Stimulated activated CD4-positive, alpha-beta T cell treated with anti-CD3 and anti-CD28 coated beads, Interleukin-4, amount 100 ng/mL, for 4 hours (primary cell): ENCODE measurements at places on chromosomes 16 and 17.
A peak's percentile ranks its signal among the peaks of the same experiment; 100 is the strongest.

DNA sequence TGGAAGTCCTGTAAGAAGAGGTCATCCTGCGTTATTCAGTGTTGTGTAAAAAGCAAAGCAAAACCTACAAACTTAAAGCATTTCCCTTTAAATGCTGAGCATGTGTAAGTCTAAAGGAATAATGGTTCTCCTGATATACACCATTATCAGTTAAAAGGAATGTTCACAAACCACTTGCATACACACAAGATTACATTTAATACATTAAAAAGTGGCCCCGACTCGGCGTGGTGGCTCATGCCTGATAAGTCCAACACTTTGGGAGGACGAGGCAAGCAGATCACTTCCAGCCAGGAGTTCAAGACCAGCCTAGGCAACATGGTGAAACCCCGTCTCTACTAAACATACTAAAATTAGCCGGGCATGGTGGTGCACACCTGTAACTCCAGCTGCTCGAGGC is 30.5 kb downstream of the CPPED1 start:
- no peak for DNase-seq

DNA sequence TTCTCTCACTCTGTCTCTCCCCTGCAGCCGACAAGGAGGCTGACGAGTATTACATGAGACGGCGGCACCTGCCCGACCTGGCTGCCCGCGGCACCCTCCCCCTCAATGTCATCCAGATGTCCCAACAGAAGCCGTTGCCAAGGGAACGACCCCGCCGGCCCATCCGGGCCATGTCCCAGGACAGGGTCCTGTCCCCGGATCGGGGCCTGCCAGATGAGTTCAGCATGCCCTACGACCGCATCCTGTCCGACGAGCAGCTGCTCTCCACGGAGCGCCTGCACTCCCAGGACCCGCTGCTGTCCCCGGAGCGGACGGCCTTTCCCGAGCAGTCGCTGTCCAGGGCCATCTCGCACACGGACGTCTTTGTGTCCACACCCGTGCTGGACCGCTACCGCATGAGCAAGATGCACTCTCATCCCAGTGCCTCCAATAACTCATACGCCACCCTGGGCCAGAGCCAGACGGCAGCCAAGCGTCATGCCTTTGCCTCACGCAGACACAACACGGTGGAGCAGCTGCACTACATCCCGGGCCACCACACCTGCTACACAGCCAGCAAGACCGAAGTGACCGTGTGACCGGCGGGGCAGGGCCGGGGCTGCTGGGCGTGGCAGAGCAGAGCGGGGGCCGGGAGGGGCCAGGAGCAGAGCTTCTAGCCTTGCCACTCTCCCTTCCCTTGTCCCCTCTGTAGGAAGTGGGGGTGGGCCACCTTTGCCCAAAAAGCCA is 40.4 kb upstream of the DNAH9 start:
- DNase-seq = no peak

DNA sequence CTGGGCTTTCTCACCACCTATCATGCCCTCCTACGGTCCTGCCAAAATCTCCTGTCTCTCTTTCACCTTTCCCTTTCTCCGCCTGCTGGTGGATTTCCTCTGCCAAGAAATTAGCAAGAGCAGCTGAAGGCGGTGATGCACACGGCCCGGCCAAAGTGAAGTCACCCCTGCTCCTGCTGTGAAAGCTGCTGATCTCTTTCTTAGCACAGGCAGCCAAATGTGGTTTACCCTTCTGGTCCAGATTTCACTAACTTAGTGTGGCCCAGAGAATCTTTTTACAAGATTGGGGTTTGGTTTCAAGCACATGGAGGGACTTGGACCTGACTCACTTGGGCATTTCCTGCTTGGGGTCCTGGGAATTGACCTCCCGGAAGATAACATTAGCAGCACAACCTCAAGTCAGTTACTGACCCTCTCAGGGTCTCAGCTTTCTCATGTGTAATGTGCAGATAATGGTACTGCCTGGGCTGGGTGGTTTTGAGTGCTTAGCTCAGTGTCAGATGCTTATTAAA is 155.7 kb downstream of the SOCS1 start:
- DNase-seq = no peak

- no peak for DNase-seq
These were observed 56.8 kb downstream of the HIC1 start for GRCh38 chr17:2111691-2112090.

GRCh38 chr17:68489919-68490318 is 22.3 kb upstream of the PRKAR1A start:
- DNase-seq = no peak

GRCh38 chr17:75783069-75783783 is 1.4 kb upstream of the UNK start:
- DNase-seq = no peak

DNA sequence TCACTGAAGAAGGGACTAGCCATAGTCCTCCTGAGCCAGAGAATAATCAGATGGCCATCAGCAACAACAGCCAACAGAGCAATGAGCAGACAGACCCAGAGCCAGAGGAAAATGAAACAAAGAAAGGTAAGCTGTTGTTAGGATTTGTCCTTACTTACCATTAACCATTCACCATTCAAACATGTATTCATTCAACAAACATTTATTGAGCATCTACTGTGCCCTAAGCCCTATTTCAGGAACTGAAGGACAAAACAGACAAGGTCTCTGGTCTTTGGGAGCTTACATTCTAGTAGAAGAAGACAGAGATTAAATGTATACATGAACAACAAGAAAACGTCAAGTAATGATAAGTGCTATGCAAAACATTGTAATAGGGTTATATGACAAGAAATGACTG is 19.3 kb downstream of the OGFOD1 start:
- no peak for DNase-seq

GRCh38 chr17:17462048-17462824 is 14.6 kb upstream of the MED9 start:
- no peak for DNase-seq

DNA sequence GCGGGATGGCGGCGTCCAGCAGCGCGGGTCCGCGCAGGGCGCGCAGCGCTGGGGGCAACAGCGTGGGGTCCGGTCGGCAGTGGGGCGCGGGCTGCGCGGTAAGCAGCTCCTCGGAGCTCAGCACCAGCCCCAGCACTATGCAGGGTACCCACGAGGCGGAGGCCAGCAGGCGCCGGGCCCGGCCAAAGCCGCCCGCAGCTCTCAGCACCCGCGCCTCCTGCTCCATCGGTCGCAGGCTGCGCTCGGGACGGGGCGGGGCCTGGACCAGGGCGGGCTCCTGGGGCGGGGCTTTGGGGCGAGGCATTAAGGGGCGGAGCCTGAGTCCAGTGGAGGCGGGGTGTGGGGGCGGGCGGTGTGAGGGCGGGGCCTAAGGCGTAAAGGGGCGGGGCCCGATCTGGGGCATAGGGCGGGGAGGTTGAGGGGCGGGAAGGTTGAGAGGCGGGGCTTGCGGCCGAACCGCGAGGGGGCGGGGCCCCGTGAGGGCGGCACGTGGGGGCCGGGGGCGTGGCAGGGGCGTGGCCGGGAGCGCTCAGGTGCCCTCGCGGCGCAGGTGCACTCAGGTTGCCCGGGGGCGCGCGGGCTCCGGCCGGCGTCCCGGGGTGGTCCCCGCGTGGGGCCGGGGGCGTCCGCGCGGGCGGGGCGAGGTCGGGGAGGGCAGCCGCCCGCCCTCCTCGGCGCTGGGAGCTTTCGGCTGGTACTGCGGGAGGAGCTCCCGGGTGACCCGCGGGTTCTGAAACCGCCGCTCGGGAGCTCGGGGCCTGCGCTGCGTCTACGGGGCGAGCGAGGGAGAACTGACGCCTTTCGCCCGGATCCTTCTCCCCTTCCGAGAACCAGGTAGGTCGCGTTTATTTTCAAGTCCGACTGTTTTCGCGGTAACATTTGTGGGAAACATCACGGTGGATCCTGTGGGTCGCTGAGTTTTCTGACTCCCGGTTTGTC is 1.4 kb upstream of the SLC22A31 start:
- peak; percentile 78 for DNase-seq

GRCh38 chr17:13160296-13160695 is 142.5 kb upstream of the ELAC2 start:
- no peak for DNase-seq

DNA sequence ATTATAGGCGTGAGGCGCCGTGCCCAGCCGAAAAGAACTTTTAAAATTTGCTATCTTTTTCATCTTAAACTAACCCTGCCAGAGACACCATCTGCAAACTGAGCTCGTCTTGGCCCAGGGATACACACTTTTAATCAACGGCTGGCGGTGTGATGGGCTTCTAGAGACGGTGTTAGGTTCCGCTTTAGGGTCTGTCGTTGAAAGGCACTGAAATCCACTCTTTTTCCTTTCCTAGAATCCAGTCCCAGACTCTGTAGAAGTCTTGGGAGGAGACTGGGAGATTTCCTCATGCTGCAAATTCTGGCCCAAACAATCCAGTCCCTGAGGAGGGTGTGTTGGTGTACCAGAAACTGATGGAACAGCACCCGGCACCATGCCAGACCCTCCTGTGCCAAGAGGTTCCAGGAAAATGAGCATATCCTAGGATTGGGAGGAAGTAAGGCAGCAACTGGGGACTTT is 52.0 kb upstream of the TEX2 start:
- DNase-seq = no peak

GRCh38 chr17:71914042-71914441 is 206.8 kb upstream of the SOX9 start:
- DNase-seq = no peak

DNA sequence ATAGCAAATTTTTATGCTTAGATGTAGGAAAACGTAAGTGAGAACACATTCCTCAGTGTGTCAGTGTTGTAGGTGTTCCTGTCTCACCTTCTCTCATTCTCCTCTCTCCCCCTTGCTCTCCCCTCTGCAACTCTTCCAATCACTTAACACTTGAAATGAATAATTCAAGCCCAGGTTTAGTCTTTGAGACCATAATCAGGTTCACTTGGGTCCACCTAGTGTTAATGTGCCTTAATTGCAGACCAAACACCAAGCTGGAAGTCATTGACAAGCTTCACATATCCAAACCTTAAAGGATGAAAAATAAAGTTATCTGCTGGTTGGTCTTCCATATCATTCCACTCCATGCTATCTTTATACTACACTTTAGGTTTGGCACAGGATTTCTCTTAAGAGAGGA is 37.0 kb downstream of the STXBP4 start:
- no peak for DNase-seq
